ENCODE measurements at places on chromosomes 7 and 10.

GRCh38 chr7:97697396-97697795, 34.5 kb upstream of the TAC1 start:
- DNase-seq: no peak

GRCh38 chr7:148993193-148993592, 35.1 kb downstream of the PDIA4 start:
- no peak for DNase-seq

DNA sequence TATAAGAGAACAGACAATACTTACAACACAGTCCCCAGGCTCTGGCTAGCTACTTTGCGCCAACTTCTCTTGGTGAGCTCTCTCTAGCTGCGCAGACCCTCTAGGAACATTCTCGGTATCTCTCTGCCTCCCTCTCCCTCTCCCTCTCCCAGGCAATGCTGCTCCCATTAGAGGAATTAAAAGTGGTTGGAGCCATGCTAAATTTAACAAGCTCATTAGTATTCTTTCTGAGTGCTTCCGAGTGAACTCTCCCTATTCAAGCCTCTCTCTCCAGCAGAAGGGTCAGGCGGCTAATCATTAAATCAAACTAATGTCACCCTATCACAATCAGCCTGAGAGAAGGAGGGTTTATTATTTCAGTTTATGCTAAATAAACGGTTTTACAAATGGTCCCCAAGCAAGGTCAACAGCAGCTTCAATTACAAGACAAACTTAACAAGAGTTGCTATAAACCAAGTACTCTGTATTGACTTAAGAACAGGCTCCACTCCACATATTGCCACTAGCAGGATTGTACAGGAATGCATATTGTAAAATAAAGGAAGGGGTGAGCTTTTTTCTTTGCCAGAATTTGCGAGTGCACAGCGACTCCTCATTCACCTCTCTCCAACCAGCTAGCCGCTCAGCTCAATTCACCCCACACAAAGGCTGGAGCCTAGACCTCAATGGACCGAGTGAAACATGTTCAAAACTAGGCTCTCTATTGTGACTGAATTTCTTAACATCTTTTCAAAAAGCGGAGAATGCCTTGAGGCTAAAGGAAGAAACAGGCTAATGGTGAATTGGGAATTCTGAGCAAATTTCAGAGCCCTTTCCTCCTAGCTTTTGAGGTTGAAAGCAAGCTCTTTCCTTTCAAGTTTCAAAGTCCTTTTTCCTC, 84.4 kb downstream of the GLI3 start:
- DNase-seq: no peak

GRCh38 chr10:58299580-58299979, 30.6 kb downstream of the CISD1 start:
- peak; percentile 34 for DNase-seq

DNA sequence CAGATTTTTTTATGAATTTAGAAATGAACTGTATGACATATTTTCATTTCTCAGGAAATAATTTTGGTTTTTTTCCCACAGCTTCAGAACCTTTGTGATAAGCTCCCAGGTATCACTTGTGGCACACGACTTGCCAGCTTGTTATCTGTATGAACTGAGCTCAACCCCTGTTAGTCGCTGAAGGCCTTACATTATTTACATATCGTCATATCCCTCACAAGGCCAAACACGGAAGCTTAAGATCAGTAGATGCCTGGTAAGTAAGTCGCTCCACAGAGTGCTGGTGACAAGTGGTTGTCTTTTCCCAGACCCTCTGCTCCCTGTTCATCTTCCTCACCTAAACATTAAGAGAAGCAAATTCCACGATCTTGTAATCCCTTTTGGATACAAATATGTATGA, 55.2 kb downstream of the RAPGEF5 start:
- no peak for DNase-seq

DNA sequence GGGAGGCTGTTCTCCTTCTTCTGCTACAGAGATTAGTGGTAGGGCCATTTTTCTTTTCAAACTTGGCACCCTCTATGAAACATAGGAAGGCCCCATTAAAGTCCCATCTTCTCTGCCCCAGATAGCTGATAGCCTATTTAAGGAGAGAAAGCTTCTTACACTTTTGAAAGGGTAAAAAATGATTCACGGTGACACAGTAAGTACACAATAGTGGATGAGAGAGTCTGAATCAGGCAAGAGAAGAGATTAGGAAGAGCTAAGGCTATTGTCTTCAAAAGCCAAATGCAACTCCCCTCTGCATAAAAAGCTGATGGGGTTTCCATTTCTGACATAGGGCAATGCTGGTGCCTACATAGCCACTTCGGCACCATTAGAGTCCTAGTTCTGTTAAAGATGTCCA, 3.6 kb downstream of the INA start:
- no peak for DNase-seq

GRCh38 chr7:134747326-134747725, 32.1 kb upstream of the CALD1 start:
- DNase-seq: no peak

GRCh38 chr10:120415709-120416330, 41.2 kb upstream of the PLPP4 start:
- no peak for DNase-seq

DNA sequence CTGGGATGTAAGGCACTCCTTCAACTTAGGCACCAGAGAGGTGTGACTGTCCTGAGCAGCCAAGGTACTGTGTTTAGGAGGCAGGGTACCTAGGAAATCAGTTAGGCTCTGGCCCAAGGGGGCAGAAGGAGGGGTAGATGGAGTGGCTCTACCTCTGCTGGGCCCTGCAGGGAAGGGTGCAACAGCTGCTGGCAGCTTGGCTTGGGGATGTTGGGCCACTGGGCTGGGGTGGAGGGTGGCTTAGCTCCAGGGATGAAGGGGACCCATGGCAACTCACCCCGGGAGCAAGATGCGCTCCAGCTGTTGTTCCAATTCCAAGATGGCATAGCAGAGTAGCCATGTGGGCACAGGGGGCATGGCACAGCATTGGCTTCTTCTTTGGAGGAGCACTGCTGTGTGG, 42.1 kb downstream of the NEURL1 start:
- no peak for DNase-seq
